ENCODE measurements at places on chromosomes 4 and X. TPM values are rescaled to one million over a fixed set of nuclear protein-coding genes. Genes with fewer than 3 reads are reported as not detected.

The FGFR3 gene
- 0.08 TPM for total RNA-seq

The NXF2B gene
- total RNA-seq: not detected

GRCh38 chr4:53234111-53234510 is 131.8 kb downstream of the SCFD2 start:
- DNase-seq: no peak

DNA sequence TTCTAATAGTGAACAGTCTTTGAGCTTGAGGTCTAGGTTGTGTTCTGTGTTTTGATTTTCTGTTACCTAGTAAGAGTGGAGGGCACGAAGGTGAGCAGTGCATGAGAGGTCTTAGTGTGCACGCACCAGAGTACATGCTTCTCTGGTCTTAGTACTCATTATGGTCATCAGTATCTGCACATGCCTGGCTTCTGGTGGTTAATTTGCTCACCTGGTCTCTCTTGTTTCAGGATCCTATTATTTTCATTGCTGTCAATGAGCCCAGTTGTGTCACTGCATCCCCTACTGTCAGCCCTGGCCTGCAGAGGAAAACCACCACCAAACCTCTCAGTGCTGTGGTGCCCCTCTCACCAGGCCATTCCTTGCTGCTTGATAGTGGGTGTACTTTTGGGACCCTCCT is 54.8 kb downstream of the NSUN7 start:
- DNase-seq: no peak

GRCh38 chr4:80099671-80100070 is 26.6 kb upstream of the ANTXR2 start:
- DNase-seq: no peak

GRCh38 chr4:101014417-101014816 is 332.9 kb downstream of the PPP3CA start:
- no peak for DNase-seq

DNA sequence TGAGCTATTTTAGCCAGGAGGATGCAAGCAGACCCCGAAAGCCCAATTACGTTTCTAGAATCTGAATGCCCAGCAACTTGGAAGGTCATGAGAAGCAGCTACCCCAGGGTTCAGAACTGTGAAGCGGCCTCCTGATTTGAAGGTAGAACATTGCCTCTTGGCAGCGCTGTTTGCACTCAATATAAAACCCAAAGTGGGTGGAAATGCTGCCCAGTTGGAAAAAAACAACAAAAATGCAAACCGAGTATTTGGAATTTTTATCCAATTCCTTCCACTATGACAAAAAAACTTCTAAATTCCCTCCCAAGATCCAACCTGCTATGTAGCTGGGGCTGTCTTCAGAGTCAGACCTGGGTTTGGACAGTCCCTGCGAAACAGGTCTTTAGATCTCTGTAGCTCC is 103.3 kb upstream of the RBPJ start:
- DNase-seq: no peak

DNA sequence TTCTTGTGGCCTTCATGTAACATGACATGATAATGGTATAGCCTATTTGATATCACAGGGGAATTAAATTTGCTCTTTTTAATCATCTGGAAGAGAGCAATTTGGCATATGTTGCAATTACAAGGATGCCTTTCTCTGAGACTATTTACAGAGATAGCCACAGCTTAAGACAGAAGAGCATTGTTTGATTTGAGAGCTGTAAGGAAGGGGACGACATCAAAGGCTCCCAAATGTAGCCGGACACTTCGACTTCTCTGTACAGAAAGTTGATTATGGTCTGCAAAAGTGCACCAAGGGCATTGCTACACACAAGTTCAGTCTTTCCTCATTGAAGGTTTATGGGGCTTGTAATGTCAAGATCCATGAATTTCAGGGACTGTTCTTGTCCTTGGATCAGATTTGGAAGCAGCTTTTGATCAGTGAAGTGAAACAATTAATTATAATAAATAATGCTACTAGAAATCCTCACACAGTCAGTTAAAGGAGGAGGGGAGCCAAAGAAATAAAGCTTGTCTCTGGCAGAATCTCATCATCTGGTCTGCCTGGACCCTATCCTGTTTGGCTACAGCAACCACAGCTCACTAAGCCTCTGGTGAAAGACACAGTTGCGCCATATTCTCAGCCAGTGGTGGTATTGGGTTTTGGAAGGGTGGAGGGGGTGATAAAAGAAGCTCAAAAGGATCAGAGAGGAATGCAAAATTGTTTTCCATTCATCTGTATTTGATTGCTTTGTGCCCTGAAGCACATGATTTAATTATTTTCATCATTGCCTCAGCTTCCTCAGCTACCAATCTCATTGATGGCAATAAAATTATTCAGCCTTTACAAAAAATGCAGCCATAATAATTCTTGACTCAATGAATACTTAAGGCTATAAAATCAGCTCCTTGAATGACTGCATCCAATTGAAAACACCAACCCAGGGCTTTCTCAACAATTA is 654.3 kb upstream of the LCORL start:
- no peak for DNase-seq

- no peak for DNase-seq
These were observed 408.6 kb downstream of the ADAM29 start for GRCh38 chr4:175326796-175327195.

- DNase-seq: no peak
These were observed 11.3 kb downstream of the LAMP2 start for GRCh38 chrX:120457766-120458180.

GRCh38 chr4:1506956-1507721 is 100.9 kb upstream of the NKX1-1 start:
- DNase-seq: no peak
